Activated T-cell treated with anti-CD3 and anti-CD28 coated beads for 24 hours (primary cell): ENCODE measurements at places on chromosomes 12 and 14.

GRCh38 chr14:68671909-68672308 is 121.0 kb downstream of the ZFP36L1 start:
- no peak for DNase-seq

DNA sequence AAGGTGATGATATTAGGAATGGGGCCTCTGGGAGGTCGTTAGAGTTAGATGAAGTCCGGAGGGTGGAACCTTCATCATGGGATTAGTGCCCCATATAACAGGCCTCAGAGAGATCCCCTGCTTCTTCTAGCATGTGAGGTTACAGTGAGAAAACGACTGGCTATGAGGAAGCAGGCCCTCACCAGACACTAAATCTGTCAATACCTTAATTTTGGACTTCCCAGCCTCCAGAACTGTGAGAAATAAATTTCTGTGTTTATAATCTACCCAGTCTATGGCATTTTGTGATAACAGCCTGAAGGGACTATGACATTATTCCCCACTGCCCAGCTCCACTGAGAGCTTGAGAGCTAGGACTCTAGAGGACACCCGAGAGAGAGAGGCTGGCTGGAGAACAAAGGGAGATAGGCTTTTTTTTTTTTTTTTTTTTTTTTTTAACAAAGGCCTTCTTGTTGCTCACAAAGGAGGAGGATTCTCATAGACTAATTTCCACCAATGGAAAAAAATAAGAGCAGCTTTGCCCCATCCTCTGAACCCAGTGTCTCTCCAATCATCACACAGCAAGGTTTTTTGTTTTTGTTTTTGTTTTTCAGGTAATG is 87.8 kb upstream of the EEA1 start:
- no peak for DNase-seq

- DNase-seq, result no peak
Measured at GRCh38 chr12:91171476-91171875, 11.1 kb downstream of the DCN start.

DNA sequence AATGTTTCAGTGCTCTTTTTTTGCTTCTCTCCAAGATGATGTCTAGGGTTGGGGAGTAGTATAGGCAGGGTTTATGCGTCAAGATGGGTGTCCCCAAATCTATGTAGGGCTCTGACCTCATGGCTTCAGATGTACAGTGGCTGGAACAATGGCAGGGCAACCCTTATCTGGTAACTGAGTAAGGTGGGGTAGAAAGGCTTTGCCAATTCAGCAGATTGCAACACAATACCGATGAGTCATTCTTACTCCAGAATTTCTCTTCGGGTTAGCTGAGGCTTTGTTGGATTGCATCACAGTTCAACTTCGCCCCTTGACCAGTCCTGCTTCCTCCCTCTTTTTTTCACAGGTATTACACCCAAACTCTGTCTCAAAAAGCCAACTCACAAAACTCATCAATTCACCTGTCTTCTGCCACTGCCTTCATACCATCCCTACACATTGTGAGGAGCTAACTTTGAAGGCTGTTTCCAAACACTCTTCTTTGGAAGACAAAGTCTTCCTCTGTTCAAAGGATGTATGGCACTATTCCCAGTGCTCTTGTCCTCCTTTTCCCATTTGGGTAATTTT is 190.2 kb upstream of the CNOT2 start:
- DNase-seq, result no peak

DNA sequence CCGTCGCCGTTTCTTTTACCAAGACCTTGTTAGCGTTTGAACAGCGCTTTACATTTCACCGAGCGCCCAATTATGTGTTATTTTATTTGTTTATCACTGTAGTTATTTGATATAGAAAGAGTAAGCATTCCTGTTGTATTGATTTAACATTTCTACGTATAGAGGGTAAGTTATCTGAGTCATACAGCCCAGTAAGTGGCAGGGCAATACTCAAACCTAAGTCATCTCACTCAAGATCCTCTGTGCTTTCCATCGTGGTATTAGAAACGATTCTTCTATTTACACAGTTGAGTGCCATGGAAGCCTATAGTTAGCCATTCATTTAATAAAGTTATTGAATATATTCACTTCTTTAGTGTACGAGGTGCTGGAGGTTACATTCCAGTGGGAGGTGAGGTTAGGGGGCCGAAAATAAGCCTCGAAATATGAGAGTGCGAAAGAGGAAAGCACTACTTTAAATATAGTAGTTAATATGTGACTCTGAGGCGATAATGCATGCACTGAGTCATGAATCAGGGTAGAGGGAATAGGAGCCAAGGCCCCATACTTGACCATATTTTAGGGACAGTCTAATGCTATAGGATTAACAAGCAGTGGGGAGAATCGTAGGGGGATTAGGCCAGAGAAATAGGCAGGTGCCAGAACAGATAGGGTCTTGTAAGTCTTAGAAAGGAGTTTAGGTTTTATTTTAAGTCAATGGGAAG is 629 bp downstream of the RAD51AP1 start:
- DNase-seq, result no peak

GRCh38 chr12:59168647-59169046 is 248.3 kb upstream of the LRIG3 start:
- no peak for DNase-seq

DNA sequence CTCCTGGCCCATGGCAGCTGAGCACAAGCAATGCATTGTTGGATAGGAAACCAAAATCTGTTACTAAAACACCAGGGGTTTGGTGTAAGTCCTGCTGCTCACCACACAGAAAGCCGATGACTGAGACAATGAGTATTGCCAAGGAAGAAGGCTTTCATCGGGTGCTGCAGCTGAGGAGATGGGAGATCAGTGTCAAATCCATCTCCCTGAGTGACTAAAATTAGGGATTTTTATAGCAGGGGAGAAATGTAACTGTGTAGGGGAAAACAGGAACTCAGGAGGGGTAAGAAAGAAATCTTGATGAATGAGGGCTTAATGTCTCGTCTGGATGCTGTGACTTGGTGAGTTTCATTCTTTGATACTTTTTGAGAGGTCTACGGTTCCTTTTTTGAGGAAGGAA is 97.9 kb downstream of the KCNMB4 start:
- DNase-seq, result no peak

GRCh38 chr14:35355981-35356841 is 48.3 kb downstream of the NFKBIA start:
- no peak for DNase-seq

- DNase-seq, result no peak
Measured at GRCh38 chr14:69715725-69716477, 51.0 kb upstream of the SRSF5 start.

DNA sequence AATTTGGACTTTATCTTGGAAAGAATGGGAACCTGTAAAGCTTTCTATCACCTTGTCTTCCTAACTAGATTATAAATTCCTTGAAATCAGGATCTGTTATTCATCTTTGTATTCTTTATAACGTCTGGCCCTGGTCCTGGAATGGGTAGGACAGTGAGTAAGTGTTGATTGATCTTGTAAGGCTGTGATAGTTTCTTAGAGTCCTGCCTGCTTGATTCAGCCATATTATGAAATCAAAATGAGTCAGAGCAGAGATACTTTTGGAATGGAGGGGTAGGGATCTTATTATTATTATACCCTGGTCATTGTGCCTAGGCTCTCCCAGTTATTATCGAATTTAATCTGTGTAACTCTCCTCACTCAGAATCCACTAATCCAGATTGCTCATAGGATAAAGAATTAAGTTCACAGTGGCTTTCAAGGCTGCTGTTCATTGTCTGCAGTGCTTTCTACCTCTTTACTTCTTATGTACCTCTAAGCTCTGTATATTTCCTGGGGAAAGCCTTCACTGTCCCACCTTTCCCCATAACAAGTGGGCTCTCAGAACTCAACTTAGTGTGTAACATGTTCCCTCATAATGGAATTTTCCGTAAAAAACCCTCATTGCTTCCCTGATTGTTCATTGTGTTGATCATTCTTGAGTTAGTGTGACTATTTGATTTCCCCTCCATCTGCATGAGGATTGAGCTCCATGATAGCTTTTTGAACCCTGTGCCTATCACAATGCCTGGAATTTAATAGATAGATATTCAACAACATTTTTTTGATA is 93.3 kb downstream of the DAAM1 start:
- no peak for DNase-seq

DNA sequence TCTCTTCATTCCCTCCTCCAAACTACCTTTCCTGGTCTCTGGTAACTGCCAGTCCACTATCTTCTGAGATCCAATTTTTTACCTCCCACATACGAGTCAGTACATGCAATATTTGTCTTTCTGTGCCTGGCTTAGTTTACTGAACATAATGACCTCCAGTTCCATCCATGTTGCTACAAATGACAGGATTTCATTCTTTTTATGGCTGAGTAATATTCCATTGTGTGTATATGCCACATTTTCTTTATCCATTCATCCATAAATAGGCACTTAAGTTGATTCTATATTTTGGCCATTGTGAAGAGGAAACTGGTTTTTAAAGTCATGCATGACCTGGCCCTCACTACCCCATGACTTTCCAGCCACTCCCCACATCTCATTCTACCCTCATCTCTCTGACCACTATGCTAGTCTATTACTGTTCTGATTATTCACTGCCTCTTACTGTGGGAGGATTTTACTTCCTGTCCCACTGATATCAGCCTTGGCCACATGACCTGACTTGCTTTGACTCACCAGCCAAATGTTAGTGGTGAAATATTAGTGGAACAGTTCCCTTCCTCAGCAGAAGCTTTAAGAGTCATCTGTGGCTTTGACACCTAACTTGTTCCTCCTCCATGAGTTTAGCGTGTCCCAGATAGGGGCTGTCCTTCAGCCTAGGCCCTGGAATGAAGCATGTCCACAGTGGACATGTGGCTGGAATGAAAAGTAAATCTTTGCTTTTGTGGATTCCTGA is 52.2 kb downstream of the GOLGA5 start:
- DNase-seq, result peak; percentile 16

GRCh38 chr14:32473464-32473855 is 144.4 kb downstream of the AKAP6 start:
- DNase-seq, result no peak

GRCh38 chr12:120013659-120014380 is 24.8 kb downstream of the BICDL1 start:
- DNase-seq, result peak; percentile 46

GRCh38 chr12:71942703-71943102 is 4.1 kb downstream of the TPH2 start:
- no peak for DNase-seq

DNA sequence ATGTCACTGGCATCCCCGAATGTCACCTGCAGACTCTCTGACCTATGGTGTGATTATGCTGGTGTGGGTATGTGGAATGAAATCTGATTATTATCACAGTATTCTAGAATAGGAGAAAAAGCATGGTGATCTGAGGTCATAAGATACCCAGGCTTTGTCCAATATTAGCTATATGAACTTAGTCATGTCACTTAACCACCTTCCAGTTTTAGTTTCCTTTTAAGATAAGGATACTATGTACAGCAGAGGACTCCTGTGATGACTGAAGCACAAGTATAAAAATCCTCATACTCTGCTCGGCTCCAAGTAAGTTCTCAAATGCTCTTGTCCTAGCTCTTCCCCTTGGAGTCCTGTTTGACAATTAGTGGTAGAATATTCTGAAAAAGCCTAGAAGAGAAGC is 2.8 kb downstream of the GNS start:
- no peak for DNase-seq
